ENCODE measurements at places on chromosomes 6 and 20.

- DNase-seq, result peak; percentile 92
These were observed 741 bp upstream of the PNISR start for GRCh38 chr6:99425647-99426450.

DNA sequence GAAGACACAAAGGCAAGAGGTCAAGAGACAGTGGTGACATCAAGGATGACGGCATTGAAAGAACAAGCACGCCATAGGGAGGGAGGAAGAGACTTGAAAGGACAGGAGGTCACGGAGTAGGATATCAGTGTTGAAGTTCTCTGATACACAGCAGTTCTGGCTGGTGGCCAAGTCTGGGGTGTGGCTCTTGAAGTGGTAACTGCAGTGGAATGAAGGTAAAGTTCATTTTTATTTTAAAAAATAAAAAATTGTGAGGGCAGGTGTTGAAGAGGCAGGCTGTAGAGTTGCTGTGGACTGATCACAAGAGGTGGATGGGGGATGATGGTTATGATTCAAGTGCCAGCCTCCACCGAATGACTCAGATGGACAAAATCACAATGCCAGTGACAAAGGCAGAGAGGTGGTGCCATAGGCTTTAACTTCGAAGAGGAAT, 53.2 kb upstream of the BMP2 start:
- no peak for DNase-seq

GRCh38 chr6:68069921-68070710, 565.0 kb upstream of the ADGRB3 start:
- DNase-seq, result no peak

DNA sequence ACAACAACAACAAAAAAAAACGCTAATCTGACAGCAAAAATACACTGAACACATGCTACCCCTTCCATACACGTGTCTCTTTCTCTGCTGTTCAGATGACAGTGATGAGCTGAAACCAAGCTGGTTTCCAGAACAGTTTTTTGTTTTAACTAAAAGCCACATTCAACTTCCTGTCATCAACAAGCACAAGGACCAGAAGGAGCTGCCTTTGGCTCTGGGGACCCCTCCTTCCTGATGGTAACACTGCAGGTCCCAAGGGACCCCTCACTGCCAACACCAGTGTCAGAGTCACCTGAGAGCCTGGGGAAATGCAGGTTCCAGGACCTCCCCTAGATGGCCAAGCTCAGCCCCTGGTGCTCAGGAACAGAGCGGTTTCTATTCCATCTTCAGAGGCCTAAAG, 6.0 kb downstream of the CST7 start:
- no peak for DNase-seq

DNA sequence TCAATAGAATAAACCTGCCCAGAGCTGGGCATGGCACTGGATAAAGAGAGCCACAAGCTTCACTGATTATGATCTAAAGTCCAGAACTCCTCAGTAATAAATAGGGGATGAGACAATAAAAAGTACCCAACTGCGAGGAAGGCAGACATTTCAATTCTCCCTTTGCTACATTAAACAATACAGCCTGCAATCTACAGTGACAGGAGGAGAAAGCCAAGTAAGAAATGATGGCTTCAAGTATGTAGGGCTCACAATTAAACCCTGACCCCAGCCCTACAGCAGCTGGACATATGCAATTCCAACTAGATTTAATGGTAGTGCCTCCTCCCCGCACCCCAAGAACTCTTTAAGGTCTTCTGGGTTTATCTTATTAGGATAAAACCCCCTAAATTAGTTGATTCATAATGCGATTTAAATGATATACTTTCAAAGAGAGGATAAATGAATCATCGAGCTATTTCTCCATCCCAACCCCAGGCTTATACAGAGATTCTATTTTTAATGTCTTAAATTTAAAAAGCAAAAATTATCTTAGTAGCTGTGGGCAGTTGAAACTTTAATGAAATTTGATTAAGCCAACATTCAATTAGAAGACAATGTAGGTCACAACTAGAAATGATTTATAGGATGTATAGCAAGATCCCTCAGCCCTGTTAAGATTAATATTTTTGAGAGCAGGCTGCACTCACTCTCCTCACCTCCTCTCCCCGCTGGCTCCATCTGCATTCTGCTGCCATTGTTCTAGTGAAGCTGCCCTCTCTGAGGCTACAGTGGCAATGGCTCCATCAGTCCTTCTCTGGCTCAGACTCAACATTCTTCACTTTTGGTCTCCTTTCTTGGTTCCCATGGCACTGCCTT, 57.1 kb downstream of the OGFRL1 start:
- no peak for DNase-seq

GRCh38 chr20:14407336-14407735, 69.9 kb upstream of the FLRT3 start:
- DNase-seq, result no peak

- no peak for DNase-seq
These were observed 10.7 kb downstream of the ZFAND3 start for GRCh38 chr6:37830225-37830624.

DNA sequence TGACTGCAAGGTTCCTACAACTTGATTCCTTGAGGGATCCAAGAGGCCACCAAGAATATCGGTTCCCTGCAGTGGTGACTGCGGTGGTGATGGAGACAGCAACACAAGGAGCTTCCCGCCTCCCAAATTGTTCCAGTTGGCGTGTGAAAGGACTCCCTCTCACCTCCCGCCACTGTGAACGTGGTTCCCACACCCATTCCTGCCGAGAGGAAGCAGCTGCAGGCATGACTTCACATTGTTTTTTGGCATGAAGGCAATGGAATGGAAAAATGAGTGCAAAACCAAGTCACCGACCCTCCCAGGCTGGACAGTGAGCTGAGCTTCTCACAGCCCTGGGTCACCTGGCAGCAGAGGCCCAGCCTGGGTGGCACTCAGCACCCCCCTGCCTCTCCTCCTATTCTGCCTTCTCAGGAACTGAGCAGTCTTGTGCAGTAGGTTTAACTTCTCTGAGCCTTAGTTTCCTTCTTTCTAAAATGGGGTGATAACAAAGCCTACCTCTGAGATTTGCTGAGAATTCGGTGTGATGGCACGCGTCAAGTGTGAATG, 75.0 kb downstream of the CNKSR3 start:
- no peak for DNase-seq

DNA sequence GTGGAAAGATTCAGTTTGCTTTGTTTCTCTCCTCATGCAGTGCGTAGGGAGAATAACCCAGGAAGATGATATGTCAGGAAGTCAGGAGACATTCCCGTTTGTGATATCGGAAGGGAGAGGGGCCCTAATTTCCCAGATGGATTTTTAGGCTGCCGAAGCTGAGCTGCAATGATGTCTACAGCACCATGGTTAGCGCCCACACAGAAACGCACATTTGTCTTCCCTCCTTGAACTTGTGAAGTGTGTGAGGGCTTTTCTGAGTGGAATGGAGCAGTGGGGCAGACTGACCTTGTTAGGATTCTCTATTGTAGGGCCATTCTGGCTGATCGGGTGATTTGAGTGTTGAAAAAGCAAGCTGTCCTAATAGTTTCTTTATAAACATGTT, 191.3 kb upstream of the ARG1 start:
- DNase-seq, result no peak

GRCh38 chr20:11217326-11218172, 543.8 kb upstream of the JAG1 start:
- DNase-seq, result no peak

DNA sequence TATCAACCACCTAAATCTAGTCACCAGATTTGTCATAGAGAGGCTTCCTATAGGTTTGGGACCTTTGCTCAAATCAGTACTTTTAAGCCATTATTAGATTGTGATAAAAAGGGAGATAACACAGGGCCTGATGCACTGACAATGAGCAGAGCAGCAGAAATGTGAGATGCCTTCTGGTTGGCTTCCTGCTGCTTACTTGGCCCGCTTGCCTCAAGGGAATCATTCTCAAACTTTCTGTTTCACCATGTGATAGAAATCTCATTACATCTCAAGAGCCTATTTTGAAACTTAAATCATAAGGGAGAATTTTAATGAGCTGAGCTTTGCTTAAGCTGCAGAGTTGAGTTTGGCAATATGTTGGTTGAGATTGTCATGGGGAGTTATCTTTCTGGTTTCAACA, 606.0 kb downstream of the DHX35 start:
- DNase-seq, result no peak

DNA sequence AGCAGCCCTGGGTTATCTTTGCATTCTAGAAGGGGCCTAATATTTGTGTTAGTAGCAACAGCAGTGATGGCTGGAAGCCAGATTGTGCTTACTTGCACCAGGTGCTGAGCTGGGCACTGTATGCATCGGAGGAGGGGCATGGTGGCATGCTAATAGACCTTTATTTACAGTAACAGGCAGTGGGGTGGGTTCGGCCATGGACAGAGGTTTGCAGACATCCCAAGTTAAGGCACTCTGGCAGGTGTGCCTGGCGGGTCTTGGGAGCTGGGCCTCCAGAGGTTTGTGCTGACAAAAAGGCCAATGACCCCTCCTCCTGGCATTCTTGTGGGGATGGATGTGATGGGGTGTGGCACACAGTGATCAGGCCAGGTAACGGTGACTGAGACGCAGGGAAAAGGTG, 39.0 kb upstream of the CD93 start:
- DNase-seq, result no peak

DNA sequence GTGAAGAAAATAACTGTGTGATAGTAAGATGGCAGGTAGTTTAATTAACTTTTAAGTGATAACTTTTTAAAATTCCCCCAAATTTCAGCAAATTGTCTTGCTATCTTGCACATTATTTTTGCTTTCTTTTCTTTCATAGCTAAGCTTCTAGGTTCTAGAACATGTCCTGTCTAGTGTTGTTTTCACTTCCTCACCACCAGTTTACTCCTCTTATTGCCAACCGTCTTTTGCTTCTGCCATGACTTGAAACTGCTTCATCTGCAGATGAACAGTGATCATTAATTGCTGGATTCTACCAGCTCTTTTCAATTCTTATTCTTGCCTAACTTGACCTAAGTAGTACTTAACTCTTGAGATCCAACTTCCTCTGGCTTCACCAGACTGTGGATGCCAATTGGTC, 137.8 kb downstream of the CENPW start:
- DNase-seq, result no peak

DNA sequence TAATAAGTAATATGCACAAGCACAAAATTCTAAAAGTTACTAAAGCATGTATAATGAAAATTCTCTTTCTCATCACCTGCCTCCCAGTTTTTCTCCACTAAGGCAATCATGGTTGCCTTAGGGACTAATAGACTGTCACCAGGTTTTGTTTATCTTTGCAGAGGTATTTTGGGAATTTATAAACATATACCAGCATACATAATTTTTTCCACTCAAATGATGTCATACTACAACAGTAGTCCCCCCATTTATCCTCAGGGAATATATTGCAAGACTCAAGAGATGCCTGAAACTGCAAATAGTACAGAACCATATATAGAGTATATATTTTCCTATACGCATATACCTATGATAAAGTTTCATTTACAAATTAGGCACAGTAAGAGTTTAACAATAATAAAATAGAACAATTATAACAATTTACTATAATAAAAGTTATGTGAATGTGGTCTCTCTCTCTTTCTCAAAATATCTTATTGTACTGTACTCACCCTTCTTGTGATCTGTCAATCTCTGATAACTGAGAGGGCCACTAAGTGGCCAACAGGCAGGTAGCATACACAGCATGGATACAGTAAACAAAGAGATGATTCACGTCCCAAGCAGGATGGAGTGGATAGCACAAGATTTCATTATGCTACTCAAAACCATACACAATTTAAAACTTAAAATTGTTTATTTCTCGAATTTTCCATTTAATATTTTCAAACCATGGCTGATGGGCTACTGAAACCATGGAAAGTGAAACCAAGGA, 19.7 kb downstream of the RBL1 start:
- DNase-seq, result no peak

DNA sequence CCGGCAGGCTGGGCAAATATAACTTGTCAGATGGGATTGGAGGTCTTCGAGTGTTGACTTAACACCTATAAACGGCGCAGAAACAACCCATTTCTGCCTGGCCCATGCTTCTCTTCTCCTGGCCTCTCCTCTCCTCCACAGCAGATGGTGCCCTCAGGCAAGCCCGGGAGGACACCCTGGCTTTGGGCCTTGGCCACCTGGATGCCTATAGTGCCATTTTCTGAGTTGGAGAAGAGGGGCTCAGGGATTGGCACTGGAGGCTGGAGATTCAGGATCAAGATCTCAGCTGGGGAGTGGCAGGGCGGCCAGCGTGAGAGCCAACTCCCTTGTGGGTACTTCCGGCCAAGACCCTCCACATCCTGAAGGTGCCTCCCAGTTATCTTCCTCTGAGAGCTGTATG, 211.9 kb upstream of the PMEPA1 start:
- no peak for DNase-seq

GRCh38 chr6:617456-618100, 39.3 kb downstream of the HUS1B start:
- no peak for DNase-seq

GRCh38 chr6:56507517-56507916, 135.2 kb downstream of the DST start:
- no peak for DNase-seq

DNA sequence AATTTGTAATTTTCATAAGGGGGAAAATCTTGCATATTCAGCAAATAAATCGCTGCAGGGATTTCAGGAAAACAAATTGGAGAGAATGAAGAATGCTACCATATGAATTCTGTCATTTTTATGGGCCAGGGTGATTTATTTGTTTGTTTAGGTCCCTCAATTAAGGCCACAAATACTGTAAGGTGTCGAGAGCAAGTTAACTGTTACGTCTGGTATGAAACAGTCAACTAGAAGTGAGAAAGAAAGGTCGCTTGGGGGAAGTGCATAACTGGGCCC, 166.9 kb upstream of the TSHZ2 start:
- DNase-seq, result no peak
